Cardiac ventricle fibroblast (primary cell): ENCODE measurements at places on chromosomes 1 and 21. TPM values are rescaled to one million over a fixed set of nuclear protein-coding genes. Genes with fewer than 3 reads are reported as not detected.

FBXO28 gene
- total RNA-seq = 16.0 and 19.4 TPM in 2 replicates

FAM72B gene
- 0.10 and 0.12 TPM in 2 replicates for total RNA-seq

NCMAP gene
- total RNA-seq = not detected in 2 replicates

PTPN22 gene
- 0.06 and 0.34 TPM in 2 replicates for total RNA-seq

AMIGO1 gene
- 1.2 and 1.4 TPM in 2 replicates for total RNA-seq

HP1BP3 gene
- 119 and 141 TPM in 2 replicates for total RNA-seq

IL20 gene
- total RNA-seq = not detected in 2 replicates

KIAA0040 gene
- total RNA-seq = 0.78 and 3.1 TPM in 2 replicates

TIMM17A gene
- 21.1 and 28.0 TPM in 2 replicates for total RNA-seq

KRTAP12-2 gene
- total RNA-seq = not detected in 2 replicates

OR2T11 gene
- total RNA-seq = not detected in 2 replicates

RIPK4 gene
- 0.54 and 0.56 TPM in 2 replicates for total RNA-seq

MCOLN2 gene
- total RNA-seq = 0.20 and 0.56 TPM in 2 replicates

OR6N1 gene
- total RNA-seq = not detected in 2 replicates

CFAP45 gene
- not detected in 2 replicates for total RNA-seq

MYBPH gene
- 1.0 and 1.3 TPM in 2 replicates for total RNA-seq

NAV1 gene
- 106 and 115 TPM in 2 replicates for total RNA-seq

PTPRU gene
- 25.5 and 37.1 TPM in 2 replicates for total RNA-seq

S100A16 gene
- total RNA-seq = 134 and 164 TPM in 2 replicates

XKR8 gene
- 5.5 and 6.2 TPM in 2 replicates for total RNA-seq

EXTL1 gene
- 0.37 and 0.49 TPM in 2 replicates for total RNA-seq
